Activated CD8-positive, alpha-beta memory T cell treated with anti-CD3 and anti-CD28 coated beads, Interleukin-2, amount 50 U/mL, for 4 hours (primary cell): ENCODE measurements at places on chromosomes 5 and 9.

DNA sequence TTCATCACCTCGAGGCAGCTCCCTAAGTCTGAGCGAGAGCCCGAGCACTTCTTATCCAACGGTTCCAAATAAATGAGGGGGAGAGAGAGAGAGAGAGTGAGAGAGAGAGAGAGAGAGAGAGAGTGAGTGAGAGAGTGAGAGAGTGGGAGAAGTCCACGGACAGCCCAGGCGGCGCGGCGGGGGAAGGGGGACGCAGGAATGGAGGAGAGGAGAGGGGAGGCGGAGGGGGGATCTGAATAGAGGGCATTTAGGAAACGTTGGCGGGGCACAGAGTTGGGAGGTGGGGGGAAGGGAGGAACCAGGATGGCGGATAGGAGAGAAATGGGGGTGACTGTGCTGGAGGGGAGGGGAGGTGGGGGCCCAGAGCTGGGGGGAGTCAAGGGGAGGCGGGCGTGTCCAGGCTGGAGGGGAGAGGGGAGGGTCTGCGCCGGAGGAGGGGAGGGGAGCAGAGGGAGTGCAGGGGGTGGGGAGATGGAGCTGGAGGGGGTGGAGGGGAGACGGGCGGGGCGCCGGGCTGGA lies 398 bp upstream of the BASP1 start:
- DNase-seq = no peak

- DNase-seq = no peak
These were observed 397.2 kb upstream of the CLINT1 start for GRCh38 chr5:158256096-158256495.

DNA sequence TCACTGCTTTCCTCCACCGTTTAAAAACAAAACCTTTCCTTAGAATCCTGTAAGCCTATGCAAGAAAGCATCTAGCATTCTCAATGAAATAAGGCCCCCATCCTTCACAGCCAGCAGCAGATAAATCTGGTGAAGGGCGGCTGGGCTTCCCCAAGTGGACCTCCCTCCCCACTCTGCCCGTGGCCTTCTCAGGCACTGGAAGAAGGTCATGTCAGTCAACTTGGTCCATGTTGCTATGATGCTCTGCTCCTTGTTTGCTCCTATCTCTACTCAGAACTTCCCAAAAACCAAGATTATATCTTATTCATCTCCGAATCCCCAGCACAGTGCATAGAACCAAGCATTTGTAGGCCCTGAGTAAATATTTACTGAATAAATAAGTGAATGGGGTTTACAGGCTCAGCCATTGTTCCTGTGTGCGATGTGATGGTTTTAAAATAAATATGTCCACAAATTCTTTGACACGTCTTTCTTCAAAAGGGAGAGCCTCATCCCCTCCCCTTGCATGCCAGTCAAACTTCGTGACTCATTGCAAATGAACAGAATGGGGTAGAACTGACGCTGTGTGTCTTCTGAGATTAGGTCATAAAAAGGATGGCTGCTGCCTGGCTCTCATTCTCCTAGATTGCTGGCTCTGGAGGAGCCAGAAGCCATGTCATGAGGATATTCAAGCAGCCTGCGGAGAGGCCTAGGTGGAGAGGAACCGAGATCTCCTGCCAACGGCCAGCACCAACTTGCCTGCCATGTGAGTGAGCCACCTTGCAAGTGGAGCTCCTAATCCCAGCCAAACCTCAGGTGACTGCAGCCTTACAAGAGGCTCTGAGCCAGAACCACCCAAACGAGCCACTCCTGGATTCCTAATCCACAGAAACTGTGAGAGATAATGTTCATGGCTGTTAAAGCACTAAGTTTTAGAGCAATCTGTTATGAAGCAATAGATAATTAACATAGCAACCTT lies 70.5 kb downstream of the MED27 start:
- no peak for DNase-seq

- no peak for DNase-seq
These were observed 51.1 kb downstream of the CCDC192 start for GRCh38 chr5:127754259-127754658.

GRCh38 chr9:68749579-68750159 lies 44.6 kb downstream of the PIP5K1B start:
- no peak for DNase-seq

DNA sequence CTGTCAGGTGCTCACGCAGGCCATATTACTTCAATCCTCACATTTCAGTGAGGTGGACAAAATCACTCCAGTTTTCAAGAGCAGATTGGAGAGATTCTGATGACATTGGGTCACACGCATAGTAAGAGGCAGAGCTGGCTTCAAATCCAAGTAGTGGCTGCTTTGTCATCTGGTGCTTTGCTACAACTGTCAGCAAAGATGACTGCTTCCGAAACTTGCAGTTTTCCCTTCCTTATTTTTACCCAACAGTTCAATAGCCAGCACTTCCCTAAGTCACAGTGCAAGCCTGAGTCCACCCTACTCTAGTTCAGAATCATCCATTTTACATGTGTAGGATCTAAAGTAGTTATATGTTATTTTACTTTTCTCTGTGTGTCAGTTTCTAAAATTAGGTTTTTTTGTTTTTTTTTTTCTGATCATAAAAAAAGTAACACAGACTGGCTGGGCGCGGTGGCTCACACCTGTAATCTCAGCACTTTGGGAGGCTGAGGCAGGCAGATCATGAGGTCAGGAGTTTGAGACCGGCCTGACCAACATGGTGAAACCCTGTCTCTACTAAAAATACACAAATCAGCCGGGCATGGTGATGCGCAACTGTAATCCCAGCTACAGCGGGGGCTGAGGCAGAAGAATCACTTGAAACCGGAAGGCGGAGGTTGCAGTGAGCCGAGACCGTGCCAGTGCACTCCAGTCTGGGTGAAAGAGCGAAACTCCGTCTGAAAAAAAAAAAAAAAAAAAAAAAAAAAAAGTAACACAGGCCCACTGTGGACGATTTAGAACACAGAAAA lies 49.6 kb downstream of the ANKDD1B start:
- no peak for DNase-seq

- no peak for DNase-seq
These were observed 517.3 kb upstream of the TLE4 start for GRCh38 chr9:79054500-79054899.

GRCh38 chr5:42131081-42131480 lies 206.0 kb downstream of the FBXO4 start:
- no peak for DNase-seq

GRCh38 chr5:146793709-146794108 lies 84.8 kb downstream of the PPP2R2B start:
- no peak for DNase-seq

DNA sequence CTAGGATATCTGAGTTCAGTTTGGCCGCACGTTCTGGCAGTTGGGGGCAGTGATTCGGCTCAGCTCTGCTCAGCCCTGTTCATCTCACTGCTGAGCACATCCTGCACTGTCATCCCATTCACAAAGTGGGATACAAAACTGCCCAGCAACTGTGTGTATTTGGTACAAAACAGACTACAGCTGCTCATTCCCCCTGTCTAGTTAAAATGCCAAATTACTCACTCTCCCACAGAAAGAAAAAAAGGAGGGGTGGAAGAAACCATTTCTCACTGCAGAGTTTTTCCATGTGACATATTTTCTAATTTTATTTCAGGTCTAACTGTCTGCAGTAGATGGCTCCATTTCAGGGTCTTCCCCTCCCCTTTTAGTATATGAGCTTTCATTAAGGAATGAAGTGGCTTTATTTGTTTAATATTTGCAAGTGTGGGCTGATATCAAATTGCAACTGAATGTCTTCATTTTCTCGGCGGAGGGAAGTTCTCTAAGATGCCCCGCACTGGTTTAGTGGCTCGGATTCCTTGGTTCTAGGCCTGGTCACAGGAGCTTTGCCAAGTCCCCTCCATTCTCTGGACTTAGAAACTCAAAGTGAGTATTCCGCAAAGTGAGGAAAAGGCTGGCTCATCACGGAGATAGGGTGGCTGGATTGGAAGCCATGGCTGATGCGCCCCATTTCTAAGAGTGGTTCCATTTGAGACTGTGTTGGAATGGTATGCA lies 14.7 kb downstream of the COL15A1 start:
- DNase-seq = no peak

GRCh38 chr5:170201311-170201710 lies 31.5 kb upstream of the C5orf58 start:
- no peak for DNase-seq

DNA sequence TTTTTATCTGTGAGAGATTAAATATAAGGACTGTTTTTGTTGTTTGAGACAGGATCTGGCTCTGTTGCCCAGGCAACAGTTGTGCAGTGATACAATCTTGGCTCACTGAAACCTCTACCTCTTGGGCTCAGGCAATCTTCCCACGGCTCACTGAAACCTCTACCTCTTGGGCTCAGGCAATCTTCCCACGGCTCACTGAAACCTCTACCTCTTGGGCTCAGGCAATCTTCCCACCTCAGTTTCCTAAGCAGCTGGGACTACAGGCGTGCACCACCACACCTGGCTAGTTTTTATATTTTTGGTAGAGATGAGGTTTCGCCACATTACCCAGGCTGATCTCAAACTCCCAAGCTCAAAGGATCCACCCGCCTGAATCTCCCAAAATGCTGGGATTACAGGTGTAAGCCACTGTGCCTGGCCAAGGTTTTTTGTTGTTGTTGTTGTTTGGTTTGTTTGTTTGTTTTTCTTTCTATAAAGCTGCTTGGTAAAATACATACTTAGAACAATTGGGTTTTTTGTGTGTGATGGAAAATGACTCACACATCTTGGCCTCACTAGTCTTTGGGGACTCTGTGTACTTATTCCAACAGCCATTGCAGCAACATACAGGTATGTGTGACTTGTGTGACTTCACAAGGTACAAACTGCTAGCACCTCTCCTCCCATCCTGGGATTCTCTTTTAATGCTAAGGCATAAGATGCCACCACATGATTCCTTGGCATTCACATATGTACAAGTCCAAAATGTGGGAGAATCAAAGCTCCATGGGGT lies 36.5 kb upstream of the RASA1 start:
- DNase-seq = no peak

- no peak for DNase-seq
These were observed 42.1 kb downstream of the TMOD1 start for GRCh38 chr9:97543561-97543960.

DNA sequence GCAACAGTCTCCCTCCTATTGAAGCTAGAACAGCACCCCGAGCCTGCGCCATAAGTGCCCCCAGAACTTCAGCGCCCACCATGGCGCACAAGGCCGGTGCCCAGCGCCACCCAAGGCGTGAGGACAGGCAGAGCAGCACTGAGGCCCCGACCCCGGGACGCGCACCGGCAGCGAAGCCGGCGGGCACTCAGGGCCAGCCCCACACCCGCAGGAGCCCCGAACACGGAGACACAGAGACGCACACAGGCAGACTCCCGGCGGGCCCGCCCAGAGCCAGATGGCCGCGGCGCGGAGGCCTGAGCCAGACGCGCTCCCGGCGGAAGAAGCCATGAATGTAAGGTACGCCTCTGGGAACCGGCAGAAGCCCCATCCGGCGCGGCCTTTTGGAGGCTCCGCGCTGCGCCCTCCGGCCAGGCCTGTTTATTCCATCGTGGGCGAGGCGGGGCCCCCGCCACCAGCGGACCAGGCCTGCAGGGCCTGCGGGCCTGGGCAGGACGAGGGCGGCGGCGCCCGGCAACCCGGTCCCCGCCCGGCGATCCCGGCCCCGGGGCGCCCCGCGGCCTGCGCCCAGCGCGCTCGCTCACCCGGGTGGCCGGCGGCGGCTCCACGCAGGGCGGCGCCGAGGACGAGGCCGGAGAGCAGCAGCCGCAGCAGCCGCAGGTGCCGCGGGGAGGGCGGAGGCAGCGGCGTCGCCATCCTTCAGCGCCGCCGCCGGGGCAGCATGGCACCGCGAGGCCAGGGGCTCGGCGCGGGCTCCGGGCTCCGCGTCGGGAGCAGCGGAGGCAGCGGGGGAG lies 486 bp downstream of the NPDC1 start:
- DNase-seq = no peak

DNA sequence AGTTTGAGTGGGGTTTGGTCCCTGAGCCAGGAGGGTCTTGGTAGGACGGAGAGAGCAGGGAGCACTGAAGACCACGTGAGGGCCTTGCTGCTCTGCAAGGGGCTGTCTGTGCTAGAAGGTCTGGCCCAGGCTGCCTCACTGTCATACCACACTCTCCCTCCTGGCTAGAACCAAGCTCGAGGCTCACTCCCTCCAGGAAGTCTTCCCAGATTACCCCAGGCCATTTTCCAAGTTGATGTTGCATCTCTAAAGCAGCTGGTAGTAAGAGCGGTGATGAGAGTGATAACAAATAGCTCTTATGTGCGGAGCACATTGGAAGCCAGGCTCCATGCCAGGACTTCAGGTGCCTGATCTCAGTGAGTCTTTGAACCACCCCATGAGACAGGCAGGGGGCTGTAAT lies 6.6 kb downstream of the MYMK start:
- DNase-seq = no peak

- no peak for DNase-seq
These were observed 1359.8 kb upstream of the CDH9 start for GRCh38 chr5:28398185-28398584.

DNA sequence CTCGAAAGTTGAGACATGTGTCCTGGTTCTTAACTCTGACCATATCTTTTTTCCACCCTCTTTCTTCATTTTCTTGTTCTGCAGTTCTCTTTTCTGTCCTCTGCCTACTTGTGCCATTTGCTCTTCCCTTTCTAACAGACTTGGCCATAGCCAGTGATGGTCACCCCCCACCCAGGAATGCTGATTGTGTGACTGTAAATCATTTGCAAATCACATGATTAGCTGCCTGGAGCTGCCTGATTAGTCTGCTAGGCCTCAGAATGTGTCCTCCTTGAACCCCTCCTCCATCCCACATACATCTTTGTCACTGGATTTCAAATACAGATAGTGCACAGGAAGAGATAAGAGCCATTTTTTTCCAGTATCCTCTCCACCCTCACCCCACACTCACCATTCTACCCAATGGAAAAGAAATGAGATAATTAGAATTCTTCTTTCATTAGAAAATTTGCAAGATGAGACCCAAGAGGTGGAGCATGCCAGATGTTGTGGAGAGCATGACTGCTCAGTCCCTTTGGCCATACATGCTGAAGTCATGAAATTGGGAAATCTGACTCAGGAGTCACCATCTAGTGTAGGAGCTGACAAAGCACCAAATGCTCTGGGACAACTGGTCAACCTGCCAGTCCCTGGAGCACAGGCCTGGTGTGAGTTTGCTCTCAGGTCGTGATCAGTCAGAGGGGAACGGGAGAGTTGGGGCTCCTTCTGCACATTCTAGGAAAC lies 538.2 kb downstream of the CCDC171 start:
- no peak for DNase-seq

DNA sequence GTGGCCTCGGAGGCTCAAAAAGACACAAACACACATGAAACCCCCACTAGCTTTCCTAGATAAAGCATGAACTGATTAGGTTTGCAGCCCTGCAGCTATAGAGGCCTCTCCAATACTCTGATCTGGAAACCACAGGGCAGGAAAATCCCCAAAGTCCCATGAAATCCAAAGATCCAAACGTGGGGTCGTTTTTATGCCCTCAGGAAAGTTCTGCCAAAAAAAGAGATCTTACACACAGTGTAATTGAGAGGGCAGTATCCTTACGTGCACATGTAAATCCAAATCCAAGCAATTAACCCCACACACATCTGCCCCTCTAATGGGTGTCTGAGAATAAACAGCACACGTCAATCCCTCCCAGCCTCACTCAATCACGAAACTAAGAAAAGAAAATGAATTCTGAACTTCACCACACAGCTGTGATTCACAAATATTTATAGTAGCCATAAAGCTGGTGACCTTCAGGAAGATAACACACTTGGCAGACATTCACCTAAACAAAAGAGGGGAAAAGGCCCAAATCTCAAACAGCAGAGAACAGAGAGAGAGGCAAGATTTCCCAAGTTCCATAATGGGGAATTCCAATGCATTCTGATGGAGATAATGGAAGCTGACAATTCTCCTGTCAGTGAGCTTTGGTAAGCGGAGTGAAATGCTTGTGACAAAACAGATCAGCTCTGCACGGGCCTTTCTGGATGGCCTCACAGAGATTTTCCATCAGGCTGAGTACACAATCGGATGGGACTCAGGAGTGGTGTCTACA lies 114.2 kb downstream of the SEMA5A start:
- no peak for DNase-seq
